ENCODE measurements at places on chromosomes 3 and 15. TPM values are rescaled to one million over a fixed set of nuclear protein-coding genes. Genes with fewer than 3 reads are reported as not detected.
A peak's percentile ranks its signal among the peaks of the same experiment; 100 is the strongest.

GAP43 gene
- 144 TPM for total RNA-seq

- peak; percentile 25 for DNase-seq
These were observed 2.1 kb upstream of the FURIN start for GRCh38 chr15:90866161-90866715.

TEX55 gene
- not detected for total RNA-seq

DNA sequence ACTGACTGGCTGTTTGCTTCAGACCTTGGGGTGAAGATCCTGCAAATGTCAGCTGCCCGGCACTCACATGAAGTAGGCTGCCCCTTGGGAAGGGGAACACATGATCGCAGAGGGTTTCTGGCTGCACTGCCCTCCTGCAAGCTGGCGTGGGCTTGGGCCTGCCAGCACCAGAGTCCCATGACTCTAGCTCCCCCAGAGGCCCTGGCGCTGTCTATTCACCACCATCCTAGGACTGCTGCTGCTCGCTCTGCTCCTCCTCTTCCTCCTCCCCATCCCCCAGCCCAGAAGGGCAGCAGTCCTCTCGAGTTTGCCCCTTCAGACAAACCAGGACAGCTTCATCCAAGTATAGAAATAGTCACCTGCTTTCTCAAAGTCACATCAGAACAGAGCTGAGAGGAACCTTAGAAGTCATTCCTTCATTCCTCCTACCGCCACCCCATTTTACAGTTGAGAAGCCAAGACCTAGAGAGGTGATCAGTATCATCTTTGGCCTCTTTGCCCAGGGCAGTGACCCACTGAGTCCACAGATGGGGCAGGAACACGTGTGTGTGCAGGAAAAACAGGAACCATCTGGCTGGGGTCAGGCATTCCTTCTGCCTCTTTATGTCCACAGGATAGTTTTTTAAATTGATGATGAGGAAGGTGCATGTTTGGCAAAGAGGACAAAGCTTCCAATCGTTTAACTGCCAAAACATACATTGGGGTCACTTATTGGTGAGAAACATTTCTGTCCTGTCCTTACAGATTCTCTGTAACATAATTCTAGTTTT is 13.2 kb downstream of the DPH3 start:
- no peak for DNase-seq

ROPN1 gene
- not detected for total RNA-seq

MUC20 gene
- 2.9 TPM for total RNA-seq

IGF2BP2 gene
- total RNA-seq = 59.3 TPM

DNA sequence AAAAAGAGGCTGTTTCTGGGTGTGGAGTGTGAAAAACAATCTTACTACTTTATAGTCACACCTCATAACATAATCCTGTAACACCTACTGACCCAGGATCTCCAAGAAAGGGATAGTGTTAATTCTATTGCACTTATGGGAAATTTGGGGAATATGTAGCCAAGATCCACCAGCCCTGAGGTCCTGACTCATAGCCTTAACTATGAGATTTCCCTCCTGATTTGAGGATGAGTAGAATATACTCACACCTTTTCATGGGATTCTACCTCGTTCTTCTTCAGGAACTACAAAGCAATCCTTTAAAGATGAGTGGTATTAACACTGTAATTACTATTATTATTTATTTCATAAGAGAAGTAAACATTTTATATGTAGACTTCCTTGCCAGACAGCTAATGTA is 315.2 kb downstream of the MECOM start:
- no peak for DNase-seq

FANCD2 gene
- total RNA-seq = 10.8 TPM

MDFIC2 gene
- not detected for total RNA-seq

GRCh38 chr3:81743096-81744025 is 18.1 kb downstream of the GBE1 start:
- no peak for DNase-seq

DNA sequence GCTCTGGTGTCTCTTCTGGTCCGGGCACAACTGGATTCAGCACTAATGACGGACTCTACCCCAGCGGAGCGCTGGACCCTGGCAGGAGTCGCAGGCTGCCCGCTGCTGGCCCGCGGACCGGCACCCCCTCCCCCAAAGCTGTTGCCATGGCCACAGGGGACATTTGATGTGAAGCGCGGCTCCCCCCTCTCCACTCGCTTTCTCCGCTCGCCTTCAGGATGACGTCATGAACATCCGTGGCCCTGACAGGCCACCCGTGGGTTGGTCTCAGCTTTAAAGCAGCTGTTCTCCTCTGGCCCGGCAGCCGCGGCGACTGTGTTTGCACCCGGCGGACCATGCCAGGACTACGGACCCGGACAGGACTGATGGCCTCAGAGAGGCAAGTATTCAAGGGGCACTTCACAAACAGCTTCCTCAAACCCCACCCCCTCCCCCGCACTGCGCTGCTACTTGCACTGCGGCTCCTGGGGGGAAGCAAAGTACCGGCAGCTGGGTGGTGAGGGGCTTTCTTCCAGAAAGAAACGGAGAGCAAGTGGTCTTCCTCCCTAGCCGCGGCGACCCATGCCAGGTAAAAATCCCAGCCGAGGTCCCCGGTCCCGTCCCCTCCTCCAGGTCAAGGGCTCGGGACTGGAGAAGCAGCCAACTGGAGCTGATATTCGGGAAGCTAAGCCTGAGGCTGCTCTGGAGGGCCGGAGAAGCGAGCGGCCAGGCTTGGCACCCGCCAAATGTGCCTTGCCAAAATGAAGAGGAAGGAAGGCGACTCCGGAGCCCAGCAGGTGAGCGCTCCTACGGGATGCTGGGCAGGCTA is 16.6 kb upstream of the AEN start:
- DNase-seq = no peak

DNA sequence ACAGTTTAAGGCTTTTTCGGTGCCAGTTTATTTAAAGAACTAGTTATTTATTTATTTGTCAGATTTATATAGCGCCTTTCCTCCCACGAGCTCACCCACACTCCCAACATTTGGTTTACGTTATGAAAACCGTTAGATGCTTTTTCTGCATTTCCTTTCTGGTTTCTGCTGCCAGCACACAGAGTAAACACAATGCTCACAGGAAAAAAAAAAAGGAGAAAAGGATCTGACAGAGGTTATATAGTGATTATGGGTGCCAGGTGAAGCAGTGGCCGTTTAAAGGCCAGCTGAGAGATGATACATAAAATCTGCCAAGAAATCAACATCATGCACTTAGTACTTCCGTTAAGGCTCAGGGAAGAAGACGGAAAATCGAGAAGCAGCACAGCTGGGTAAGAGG is 37.9 kb downstream of the ETV5 start:
- no peak for DNase-seq

GRCh38 chr3:79339846-79340245 is 428.0 kb downstream of the ROBO1 start:
- DNase-seq = no peak

DNA sequence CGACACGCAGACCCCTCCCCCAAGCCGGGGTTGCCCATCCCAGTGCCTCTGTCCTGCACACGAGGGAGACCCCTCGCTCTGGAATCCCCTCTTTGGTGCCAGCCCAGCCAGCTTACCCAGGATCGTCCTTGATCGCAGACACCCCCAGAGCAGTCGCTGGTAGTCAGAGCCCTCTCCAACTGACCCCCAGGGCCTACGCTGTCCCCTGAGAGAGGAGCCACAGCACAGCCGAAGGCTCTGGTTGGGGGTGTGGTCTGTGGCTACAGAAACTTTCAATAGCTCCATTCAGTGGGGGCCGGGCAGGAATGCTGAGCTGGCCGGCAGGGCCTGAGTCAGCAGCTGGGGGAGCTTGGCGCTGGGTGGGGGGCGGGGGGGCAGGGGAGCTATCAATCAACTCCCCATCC is at the start of gene LCTL:
Gene LCTL (minus strand): TSS at position 258 of the 404 bp plus-strand sequence. CDS start 633 bp downstream, outside the sequence.
- DNase-seq = peak; percentile 7

ULK3 gene
- total RNA-seq = 35.8 TPM

All from spinal cord (tissue), 10 donors.